ENCODE measurements at places on chromosomes 2 and 18.

GRCh38 chr18:59467497-59467896 lies 108.4 kb upstream of the LMAN1 start:
- DNase-seq, result no peak

GRCh38 chr2:223854741-223855140 lies 17.4 kb upstream of the AP1S3 start:
- DNase-seq, result no peak

- DNase-seq, result no peak
These were observed 4.0 kb downstream of the SPR start for GRCh38 chr2:72891091-72891818.

- DNase-seq, result no peak
These were observed 437.2 kb upstream of the PKDCC start for GRCh38 chr2:41610501-41611190.

- DNase-seq, result no peak
These were observed 102.2 kb upstream of the ASB18 start for GRCh38 chr2:236366397-236366796.

DNA sequence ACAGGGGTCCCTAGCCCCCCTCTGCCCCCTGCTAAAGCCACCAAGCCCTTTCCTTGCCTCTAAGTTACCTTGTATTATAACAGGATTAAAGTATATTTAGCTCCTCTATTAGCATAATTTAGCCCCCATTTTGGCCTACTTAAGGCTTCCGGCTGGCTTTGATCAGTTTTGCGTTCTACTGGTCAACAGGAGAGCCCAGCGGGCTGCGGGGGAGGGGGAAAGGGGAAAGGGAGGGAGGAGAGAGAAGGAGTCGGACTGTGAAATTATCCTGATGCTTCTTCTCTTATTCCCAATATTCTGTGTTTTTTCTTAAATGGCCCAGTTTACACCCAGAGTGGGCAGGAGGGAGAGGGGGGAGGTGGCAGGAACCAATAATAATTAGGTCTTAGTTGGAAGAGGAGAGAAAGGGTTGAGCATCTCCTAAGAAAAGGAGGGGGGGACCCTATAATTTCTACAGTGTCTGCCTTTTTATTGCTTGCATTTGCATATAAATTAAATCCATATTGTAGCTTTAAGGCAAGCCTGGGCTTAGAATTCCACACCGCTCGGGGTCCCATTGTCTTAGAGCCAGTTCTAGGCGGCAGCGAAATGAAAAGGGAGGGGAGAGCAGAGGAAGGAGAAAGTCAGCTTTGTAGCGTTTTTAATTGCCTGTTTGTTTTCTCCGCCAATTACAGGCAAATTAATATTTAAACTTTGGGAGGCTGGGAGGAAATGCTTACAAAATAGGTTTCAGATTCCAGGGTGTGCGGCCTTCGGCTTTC lies 39.6 kb downstream of the EN1 start:
- no peak for DNase-seq

GRCh38 chr2:230668184-230668938 lies 44.3 kb upstream of the CAB39 start:
- DNase-seq, result peak; percentile 94

DNA sequence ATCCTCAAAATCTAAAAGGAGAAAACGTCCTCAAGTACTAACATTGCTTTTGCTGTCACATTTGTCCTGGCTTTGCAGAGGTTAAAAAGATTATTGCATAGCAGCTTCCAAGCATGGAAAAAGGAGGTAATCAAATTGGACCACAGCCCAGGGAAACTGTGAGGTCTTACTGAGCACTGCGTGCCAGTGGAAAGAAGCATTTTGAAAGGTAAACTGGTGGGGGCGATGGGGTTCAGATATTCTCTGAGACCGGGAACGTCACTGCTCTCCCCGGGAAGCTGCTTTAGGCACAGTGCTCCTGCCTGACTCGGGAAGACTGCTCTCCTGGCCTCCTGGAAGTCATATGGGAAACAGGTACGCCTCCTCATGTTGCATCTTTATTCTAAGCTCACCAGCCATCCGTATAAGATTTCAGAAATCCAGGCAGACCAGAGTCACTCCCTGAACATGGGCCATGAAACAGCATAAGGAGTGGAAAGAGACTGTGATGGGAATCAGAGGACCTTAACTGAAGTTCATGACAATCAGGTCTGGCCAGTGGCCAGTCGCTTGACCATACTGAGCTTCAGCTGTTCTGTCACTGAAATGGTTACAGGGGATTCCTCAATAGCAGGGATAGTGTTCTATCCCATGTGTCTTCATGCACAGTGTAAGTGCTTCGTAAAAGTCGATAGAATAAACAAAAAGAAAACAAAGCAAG lies 284.1 kb downstream of the TRIB2 start:
- DNase-seq, result no peak

- DNase-seq, result no peak
These were observed 1287.3 kb downstream of the CNTNAP5 start for GRCh38 chr2:125312342-125312741.

- DNase-seq, result no peak
These were observed 67.8 kb downstream of the STK39 start for GRCh38 chr2:168179592-168179991.

DNA sequence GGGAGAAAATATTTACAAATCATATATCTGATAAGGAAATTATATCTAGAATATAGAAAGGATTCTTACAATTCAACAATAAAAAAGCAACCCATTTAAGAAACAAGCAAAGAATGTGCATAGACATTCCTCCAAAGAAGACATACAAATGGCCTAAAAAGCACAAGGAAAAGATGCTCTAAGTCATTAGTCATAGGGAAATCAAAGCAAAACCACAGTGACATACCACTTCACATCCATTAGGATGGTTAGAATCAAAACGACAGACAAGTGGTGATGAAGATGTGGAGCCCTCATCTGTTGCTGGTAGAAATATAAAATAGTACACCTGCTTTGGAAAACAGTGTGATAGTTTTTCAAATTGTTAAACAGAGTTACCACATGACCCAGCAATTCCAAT lies 48.2 kb downstream of the MAPRE2 start:
- DNase-seq, result no peak

DNA sequence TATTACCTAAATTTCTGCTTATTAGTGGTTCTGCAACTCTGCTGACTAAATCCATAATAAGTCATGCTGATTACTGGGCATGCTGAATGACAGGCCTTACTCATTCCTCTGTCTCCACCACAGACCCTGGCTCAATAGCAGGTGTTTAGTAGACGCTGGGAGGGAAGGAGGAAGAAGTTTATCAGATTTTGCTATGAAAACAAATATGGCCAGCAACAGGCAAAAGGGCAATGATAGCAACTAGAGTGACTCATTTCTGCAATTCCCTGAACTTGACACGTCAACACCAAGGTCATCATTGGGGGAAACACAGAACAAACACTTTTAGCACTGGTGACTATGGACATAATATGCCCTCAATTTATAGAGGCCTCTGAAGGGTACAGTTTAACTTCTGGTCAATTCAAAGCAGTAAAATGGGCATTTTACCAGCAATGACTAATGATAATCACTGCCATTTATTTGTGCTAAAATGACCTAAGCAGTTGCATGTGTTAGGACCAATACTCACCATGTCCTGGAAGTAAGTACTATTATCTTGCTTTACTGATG lies 35.2 kb downstream of the TMEM163 start:
- DNase-seq, result no peak

DNA sequence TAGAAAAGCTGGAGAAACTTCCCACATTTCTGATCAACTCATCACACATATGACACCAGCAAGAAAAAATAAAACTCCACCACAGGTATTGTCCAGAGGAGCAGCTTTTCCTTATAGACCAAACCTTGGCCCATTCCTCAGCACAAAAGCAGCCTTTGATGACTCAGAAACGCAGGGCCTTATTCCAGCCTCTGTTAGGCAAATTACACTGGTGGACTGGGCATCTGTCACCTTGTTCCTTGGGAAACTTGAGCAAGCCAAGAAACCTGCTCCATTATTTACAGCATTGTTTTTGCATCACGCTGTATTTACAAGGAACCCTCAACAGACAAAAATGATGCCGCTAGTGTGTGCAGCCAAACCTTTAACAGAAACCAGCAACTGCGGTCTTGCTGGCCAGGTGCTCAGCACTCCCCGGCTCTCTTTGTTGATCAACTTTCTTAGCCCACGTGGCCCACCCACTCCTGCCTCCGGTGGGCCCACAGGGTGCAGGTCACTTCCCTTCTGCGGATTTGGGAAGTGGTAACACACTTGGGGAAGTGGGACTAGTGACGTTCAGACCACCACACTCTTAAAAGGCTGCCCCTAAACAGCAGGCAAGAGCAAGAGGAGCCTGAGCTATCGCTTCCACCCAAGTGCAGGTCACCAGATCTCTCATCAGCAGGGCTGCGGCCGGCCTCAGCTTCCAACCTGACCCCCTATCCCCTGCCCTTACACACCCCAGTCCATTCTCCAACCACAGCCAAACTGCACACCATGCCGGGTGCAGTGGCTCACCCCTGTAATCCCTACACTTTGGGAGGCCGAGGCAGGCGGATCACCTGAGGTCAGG lies 1.5 kb downstream of the AP1S3 start:
- DNase-seq, result peak; percentile 28

DNA sequence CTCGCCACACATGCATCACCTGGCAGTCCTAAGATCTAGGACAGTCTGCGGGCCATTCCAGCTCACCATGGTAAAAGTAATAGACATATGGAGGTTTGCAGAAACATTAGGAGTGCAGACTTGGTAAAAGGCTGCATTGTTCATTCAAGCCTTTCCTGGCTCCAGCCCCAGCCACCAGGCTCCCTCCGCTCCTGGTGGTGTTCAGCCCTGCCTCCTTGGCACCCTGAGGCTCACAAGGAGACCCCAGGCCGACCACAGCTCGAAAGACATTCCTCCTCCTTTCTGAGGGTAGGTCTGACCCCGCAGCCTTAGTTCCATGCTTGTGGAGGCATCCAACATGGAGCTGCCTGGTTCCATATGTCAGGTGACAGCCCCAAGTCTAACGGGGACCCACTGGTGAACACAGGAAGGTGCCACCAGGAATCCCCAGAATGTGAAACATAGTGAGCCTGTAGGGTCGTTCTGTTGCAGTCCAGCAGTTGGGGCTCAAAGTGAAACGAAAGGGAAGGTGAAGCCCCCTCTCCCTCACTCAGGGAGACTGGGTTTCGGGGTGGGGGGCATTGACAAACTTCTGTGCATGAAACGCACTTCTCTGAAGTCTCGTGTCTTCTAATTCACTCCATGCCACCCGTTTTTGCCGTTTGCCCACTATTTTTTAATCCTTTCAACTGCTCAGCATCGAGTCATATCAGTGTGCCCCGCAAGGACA lies 5.0 kb upstream of the SP100 start:
- no peak for DNase-seq

DNA sequence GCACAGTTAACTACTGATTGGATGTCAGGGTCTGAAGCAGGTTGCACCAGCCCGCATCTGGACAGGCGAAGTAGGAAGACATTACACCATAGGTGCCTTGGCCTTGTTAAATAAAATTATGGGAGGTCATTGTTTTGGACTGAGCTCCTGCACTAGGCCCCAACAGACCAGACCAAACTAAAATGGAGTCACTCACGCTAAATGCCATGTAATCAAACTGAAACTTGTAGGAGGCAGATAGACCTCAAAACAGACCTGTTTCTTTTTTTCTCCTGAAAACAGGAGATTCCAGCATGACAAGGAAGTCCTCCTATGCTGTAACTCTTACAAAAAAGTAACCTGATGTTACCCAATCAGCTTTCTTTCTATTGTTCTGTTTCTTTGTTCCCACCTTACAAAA lies 15.5 kb upstream of the NFU1 start:
- DNase-seq, result no peak

DNA sequence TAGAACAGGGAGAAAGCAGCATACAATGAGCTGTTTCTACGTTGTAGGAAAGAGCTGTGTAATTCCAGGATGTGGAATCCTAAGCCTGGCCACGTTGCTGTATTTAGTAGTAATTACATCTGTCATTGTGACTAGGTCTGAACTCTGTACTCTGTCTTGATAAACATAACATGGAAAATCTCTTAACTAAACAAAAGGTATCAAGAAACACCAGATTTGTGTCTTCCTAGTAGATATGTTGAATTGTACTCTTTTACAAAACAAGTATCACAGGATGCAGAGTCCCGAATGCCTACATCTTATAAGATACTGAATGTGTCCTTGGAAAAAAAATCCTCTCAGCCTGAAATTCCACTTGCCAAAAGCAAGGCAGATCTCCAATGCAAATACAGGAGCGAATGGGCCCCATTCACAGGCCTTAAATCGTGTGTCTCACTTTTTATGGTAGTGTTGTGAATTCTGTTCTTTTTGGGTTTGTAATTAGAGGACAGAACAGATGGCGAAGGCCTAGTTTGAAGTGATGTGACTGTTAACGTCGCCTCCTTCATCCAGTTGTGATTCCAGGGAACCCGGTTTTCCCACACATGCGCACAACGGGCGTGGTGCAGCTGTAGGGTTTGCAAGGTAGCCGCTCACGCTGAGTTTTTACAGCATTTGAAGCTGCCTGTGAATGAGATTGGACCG lies 246.5 kb downstream of the GBX2 start:
- no peak for DNase-seq

- no peak for DNase-seq
These were observed 81.8 kb downstream of the INO80D start for GRCh38 chr2:206004004-206004693.

GRCh38 chr2:85468704-85469349 lies 50.3 kb downstream of the SH2D6 start:
- peak; percentile 34 for DNase-seq

DNA sequence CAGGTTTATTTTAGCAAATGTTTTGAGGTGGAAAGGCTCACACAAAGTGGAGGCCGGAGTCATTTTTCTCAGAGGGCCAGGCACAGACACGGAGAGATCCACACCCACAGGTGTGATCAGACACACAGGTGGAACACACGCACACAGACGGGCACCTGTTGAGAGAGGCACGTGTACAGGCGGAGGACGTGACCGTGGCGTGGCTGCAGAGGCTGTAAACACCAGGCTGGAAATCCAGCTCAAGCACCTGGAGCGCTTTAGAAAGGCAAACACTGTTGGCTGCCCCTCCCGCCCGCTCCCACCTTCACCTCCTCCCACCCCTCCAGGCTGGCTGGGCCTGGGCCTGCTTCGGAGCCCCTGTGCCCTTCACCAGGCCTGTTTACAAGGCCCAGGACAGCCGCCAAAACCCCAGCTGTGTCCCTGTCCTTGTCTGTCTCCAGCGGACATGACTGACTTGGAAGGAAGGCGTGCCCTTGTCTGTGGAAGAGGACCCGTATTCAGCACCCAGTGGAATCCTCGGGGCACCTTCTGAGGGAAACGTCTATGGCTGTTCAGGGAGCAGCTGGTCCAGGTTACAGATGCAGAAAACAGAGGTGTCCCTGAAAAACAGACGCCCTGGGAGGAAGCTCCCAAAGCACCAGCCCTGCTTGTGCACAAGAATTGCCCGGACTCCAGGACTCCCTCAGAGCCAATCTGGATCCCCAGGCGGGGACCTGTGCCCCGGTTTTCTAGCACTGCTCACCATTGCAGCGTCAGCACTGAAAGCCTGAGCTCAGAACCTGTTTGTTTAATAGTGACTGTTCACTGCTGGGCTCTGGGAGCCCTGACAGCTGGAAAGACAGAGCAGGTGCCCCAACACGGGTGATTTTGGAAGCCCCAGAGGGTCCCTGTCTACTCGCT lies 134.3 kb upstream of the HAAO start:
- no peak for DNase-seq

- peak; percentile 82 for DNase-seq
These were observed 5.7 kb downstream of the ELAC1 start for GRCh38 chr18:50973367-50974126.

GRCh38 chr2:6944555-6944954 lies 27.3 kb downstream of the RNF144A start:
- no peak for DNase-seq
